ENCODE measurements at places on chromosomes 6 and 20.
A peak's percentile ranks its signal among the peaks of the same experiment; 100 is the strongest.

GRCh38 chr20:6588296-6588695, 179.2 kb upstream of the BMP2 start:
- DNase-seq: no peak

GRCh38 chr6:133093956-133094355, 147.2 kb upstream of the EYA4 start:
- DNase-seq: no peak

DNA sequence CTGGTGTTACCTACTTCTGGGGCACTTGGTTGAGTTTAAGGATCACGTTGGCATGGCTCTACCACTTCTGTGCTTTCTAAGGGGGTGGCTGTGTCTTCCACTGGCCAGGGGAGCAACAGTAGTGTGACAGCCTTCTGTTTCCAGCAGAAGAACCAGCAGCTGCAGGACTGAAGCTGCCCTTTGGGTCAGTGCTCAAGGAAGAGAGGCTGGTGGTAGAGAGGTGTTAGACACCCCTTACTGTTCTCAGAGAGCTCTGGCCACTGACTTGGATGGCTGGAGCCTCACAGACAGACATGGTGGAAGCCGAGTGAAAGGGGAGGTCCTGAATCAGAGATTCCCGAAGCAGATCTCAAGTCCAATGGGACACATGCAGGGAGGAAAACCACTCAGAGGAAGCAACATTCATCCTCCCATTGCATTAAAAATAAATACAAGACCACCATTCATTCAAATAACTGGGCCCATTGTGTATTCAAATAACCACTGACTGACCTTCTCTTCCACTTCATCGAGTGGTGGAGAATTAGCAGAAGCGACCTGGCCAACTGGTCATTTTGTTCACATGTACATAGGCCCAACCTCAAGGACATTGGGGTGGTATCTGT, 106.7 kb downstream of the MYLK4 start:
- no peak for DNase-seq

DNA sequence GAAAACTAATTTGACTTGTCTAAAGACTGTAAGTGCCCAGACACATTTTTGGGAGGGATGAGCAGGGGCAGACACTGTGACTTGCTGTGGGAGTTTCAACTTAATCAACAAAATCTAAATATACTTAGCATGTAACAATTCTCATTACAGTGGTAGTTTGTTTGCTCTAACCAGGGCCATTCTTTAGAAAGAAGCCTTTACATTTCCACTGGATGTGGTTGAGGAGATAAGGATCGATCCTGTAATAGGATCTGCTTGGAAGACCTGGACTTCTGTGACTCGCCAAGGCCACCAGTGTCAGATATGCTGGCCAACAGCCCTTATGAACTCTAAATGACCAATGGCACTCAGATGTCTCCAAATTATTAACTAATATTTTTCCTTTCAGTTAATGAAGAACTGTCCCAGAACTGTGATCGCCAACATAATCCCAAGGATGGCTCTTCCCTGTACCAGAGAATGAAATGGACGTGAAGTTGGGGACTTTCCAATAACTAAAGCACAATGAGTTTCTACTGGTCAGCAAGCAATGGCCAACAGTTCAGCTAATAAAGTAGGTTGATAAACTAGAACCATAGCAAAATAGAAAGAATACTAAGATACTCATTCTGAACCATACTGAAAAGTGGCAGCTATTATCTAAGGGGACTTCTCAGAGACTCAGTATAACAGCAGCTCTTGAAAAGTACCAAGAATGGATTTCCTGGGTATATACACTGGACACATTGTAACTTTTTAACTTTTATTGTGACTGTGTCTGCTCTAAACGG, 7.5 kb downstream of the SMLR1 start:
- no peak for DNase-seq

DNA sequence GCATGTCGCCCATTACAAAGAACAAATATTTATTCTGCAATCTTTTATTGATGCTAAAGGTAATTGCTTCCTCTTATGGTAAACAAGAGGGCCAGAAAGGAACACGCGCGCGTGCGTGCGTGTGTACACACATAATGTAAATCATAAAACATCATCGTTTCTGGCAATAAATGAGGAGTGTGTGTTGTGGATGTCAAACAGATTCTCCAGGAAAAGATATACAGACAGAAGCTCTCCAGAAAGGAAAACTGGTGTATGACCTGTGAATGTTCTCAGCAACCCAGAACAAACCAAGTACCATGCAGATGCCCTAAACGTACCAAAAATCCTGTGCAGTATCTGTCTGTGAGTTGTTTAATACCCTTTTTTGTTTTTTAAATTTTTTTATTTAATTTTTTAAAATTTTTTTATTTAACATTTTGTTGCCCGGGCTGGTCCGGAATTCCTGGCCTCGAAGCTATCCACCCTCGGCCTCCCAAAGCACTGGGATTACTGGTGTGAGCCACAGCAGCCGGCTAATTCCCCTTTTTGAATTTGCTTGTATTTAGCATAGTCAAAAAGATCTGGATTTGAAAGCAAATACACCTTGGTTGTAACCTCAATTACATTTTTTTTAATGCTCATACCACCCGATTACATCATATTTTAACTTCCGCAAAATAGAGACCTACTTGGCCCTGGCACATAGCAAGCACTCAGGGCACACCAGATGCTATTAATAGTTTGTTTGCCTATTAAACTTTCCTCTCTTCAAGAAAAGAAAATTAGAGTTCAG, 909 bp upstream of the NUDT3 start:
- DNase-seq: no peak

DNA sequence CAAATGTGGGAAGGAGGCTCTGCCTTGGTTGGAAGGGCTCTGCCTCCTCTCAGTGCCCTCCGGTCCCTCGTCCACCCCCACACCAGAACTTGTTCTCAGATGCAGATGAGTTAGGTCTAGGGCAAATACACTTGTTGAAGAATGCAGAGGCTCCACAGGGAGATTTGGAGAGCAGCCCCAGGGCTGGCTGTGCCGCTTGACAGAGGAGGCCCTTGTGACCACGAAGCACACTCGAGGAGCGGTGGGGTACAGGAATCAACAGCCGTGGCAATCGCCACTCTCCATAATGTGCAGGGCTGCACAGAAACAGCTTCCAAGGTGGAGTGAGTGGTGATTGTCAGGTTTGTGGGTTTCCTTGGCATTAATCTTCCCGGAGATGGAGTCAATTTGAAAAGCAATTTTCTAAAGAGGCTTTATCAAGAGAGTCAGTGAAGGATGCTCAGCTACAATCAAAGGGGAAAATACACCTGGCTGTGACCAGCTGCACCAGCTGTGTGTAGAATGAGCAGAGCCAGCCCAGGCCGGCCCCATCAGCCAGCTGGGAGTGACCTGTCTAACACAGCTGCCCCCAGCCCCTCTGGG, 59.5 kb downstream of the BFSP1 start:
- no peak for DNase-seq

GRCh38 chr6:132734694-132735236, 20.9 kb upstream of the VNN1 start:
- no peak for DNase-seq

DNA sequence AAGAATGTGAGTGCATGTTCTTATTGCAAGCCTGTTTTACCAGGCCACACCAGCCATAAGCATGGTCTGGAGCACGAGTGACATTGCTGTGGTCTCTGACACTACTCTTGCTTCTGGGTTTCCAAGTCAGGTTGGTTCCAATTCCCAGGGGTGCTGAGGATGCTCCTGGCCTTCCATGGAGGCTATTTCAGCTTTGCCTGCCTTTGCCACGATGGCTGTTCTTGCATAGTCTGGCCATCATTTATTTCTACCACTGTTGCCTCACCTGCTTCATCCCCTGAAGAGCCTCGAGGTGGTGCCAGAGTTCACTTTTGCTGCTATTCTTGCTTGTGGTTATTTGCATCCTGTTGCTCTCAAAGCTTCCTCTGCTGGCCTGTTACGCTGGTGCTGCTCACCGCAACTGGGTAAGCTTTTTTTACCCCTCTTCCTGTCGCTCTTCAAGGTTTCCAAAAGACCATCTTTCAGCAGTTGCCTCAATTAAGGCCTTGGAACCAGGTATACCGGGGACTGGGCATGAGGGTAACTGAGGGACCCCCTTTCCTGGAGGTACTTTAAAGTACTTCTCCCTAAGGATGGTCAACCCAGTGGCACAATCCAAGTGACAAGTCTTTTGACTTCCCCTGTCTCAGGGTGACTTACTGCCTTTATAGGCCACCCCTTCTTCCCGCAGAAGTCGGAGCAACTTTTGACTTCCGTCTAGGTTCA, 64.5 kb downstream of the AKAP7 start:
- DNase-seq: peak; percentile 82

DNA sequence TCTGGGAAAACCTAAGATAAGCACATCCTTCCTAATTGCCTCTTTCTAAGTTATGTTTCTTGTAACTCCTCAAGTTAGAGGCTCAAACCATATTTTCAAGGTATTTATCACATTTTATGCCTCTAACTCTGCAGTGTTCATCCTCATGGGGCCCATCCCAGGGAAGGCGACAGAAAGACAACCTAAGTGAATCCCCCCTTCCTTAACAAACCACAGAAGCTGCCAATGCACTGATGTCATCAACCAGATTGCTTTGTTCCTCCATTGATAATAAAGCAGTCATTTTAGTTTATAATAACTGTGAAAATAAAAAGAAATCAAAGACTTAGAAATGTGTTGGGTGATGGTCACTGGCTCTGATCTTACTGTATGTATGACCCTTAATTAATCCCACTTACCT, 119.5 kb upstream of the TCF21 start:
- no peak for DNase-seq

DNA sequence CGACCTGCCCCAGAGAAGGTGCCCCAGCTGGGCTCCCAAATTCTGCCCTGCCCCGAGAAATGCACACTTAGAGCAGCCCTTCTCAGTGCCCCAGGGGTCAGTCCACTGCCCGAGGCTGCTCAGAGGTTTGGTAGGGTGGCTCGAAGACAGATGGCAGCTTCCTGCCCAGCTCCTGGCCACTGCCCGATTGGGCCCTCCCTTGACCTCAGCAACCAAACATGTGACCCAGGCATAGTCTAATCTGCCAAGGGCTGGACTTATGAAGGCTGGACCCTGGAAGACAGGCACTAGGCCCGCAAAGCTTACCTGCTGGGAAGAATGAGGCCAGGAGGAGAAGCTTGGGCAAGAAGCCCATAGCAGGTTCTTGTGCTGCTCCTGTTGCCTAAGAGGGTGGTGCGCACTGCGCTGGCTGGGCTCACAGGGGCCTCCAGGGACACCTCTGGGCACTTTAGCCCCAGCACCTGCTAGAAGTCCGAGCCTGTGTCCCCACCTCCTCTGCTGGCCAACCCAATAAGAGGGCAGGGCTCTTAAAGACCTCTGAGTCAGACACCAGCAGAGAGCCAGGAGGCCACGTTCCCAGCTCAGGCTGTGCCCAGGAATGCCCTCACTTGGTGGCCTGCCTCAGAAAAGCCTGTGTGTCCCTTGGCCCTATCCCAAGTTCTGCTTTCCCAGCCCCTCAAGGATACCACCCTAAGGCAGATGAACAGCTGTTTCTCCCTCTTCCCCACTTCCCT, 5.5 kb downstream of the SIGLEC1 start:
- no peak for DNase-seq

DNA sequence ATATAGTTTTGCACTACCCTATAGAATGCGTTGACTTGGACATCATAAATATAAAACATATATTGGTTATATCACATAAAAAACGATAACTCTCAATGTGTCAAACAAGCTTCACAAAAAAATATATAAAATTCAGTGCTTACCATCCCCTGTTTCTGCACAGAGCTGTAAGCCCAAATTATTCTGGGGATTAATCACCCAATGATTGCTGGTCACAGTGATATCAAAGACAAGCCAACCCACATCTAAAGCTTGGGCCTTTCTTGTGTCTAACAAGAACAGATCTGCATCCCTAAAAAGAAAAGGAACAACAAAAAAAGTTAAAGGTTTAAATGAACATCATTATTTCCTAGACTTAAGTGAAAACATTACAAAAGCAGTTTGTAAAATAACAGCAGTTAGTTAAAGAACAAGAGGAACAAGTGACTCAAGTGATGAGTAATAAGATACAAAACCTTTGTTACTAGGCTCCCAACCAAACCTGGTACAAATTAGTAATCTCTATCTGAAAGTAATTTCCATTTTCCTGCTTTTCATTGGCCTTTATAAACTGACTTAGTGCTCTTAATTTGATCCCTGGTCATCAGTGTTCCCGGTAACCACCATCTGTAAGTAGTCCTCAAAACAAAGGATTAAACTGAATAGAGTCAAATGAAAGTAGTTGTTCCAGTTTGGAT, 81.1 kb downstream of the BMP5 start:
- no peak for DNase-seq

- DNase-seq: no peak
Measured at GRCh38 chr6:31900917-31901414, 920 bp downstream of the ZBTB12 start.

DNA sequence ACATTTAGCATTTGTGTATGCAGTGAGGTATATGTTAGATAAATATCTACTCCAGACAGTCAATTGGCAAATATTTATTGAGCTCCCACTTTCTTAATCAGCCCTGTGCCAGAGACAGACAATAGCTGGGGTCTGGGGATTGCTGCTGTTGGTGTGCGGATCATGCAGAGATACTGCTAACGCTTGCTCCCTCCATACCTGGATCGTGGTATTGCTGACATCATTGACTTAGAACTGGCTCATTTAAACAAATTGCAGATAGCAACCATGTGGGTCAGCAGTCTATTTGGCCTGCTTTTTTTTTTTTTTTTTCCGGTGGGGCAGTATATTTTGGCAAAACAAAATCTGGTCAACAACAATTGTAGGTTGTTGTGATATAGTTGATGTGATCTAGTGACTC, 9.5 kb downstream of the ARID1B start:
- DNase-seq: no peak

DNA sequence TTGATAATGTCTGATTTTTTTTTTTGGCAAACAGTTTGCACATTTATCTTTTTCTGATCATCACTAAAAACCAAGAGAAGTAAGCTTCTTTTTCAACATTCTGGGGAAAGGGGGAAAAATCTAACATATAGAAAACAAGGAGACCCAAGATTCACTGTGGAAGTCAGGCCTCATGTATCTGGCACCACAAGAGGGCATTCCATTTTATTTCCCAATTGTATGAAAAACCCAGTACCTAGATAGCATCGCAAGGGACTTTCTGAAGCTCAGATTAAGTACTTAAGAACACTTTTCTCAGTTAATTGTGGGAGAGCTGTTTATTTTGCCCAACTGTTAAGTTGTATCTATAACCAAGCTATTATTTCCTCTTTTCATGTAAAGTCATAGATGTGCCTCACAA, 152.9 kb downstream of the KLHL32 start:
- DNase-seq: no peak

- DNase-seq: no peak
Measured at GRCh38 chr6:118097576-118097975, 190.5 kb downstream of the SLC35F1 start.

GRCh38 chr6:110874880-110875547, 429 bp downstream of the AMD1 start:
- no peak for DNase-seq

GRCh38 chr6:33590531-33591198, 10.6 kb upstream of the BAK1 start:
- no peak for DNase-seq

DNA sequence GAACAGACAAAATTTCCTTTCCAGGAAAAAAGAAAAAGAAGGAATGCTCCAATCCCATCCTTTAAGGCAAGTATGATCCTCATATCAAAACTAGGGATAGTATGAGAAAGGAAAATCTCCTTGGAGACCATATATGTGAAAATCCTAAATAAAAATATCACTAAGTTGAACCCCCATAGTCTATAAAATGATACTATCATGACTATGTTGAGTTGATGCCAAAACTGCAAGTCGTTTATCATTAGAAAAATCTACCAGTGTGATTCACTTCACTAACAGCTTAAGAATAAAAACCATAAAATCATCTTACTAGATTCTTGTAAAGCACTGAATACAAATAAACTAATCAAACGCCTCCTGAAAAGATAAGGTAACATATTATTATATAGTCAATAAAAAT, 76.6 kb upstream of the STXBP5 start:
- DNase-seq: no peak

Data from immature natural killer cell (primary cell).